ENCODE measurements at places on chromosomes 4 and X. TPM values are rescaled to one million over a fixed set of nuclear protein-coding genes. Genes with fewer than 3 reads are reported as not detected.

Gene TRPC5OS
- total RNA-seq, result not detected

Gene PDGFRA
- 6.8 TPM for total RNA-seq

Gene SEL1L3
- total RNA-seq, result 48.3 TPM

Gene BMPR1B
- 0.72 TPM for total RNA-seq

Gene SLC16A2
- total RNA-seq, result 17.1 TPM

Gene GABRQ
- 3.8 TPM for total RNA-seq

Gene ZRSR2
- total RNA-seq, result 20.2 TPM

Gene NHSL2
- 5.7 TPM for total RNA-seq

Gene PAPSS1
- total RNA-seq, result 86.3 TPM

Gene SH3D19
- total RNA-seq, result 32.1 TPM

Gene SCFD2
- total RNA-seq, result 10.1 TPM

Measured in H9 (cell line).